ENCODE measurements at places on chromosomes 13 and 19. TPM values are rescaled to one million over a fixed set of nuclear protein-coding genes. Genes with fewer than 3 reads are reported as not detected.

Gene SLC39A3
- total RNA-seq = 37.0 TPM

Gene C19orf38
- total RNA-seq = 9.0 TPM

Gene PROSER3
- total RNA-seq = 32.2 TPM

DNA sequence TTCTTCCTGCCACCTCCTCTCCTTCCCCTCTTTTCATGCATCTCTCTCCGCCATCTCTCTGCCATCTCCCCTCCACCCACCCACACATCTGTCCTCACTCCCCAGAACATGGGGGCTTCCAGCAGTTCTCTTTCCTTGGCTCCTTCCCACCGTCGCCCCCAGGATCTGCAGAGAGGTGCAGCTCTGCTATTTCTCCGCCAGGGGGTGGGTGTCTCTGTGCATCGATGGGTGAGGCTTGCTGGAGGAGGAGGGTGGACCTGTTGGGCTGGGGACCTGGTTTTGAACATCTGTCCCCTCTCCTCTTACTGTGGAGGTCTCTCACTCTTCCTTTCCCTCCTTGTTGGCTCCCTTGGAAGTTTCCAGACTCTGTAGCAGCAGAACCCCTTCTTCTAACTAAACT lies 51.7 kb downstream of the MYH14 start:
- no peak overlapping the region for H3K27ac ChIP-seq
- H3K4me3 ChIP-seq = no peak overlapping the region
- H3K27me3 ChIP-seq = no peaks in the 10 kb centered on the region
- DNase-seq = no peak
- H3K4me1 ChIP-seq = no peaks in the 10 kb centered on the region

DNA sequence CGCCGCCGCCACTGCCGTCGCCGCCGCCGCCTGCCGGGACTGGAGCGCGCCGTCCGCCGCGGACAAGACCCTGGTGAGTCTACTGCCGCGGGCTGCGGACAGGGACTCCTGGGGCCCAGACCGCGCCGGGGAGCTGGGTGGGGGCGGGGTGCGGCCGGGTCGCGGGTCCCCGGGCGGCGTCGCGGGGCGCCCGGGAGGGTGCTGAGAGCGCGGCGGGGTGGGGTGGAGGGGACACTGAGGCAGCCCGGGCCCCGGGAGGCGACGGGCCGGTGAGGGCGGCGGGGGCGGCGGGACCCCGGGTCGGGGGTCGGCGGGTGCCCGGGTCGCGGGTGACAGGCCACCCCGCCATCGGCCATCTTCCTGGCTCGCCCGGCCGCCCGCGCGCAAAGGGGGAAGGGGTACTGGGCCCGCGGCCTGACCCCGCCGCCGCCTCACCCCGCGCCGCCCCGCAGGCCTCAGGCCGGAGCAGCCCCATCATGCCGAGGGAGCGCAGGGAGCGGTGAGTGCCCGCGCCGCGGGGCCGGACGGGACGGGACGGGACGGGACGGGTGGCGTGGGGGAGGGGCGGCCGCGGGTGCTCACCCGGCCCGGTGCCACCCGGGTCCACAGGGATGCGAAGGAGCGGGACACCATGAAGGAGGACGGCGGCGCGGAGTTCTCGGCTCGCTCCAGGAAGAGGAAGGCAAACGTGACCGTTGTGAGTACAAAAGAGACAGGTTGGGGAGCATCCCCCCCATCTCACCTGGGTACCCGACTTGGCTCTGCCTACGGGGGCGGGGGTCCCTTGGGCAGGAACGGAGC lies 489 bp downstream of the CCNE1 start:
- no peak overlapping the region for H3K27ac ChIP-seq
- no peak for DNase-seq
- peaks cover 8% of the 10 kb centered on the region for H3K4me1 ChIP-seq

DNA sequence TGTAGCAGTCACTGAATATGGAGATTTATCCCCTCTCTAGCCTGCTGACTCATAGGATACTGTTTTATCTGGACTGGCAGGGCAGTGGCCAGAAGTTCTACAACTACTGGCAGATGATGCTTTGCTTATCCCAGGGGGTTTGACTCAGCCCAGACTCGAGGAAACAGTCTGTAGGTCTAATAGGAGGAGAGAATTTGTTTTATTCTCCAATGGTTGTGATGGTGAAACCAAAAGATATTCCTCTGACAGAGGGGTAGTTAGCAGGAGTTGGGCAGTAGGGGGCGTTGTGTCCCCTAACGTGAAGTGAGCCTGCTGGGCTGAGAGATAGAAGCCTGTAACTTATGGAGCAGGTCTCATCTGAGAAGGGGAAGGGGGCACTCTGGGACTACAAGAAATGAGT lies 74.9 kb downstream of the WTIP start:
- no peaks in the 10 kb centered on the region for H3K36me3 ChIP-seq
- H3K4me1 ChIP-seq = no peaks in the 10 kb centered on the region
- no peak overlapping the region for H3K4me3 ChIP-seq
- peak; percentile 25 for DNase-seq
- H3K27ac ChIP-seq = no peak overlapping the region

GRCh38 chr13:70960841-70961443 lies 852.7 kb upstream of the KLHL1 start:
- no peaks in the 10 kb centered on the region for H3K36me3 ChIP-seq
- no peaks in the 10 kb centered on the region for H3K27me3 ChIP-seq
- no peak overlapping the region for H3K4me3 ChIP-seq
- peaks cover 6% of the 10 kb centered on the region for H3K4me1 ChIP-seq
- no peak overlapping the region for H3K27ac ChIP-seq

DNA sequence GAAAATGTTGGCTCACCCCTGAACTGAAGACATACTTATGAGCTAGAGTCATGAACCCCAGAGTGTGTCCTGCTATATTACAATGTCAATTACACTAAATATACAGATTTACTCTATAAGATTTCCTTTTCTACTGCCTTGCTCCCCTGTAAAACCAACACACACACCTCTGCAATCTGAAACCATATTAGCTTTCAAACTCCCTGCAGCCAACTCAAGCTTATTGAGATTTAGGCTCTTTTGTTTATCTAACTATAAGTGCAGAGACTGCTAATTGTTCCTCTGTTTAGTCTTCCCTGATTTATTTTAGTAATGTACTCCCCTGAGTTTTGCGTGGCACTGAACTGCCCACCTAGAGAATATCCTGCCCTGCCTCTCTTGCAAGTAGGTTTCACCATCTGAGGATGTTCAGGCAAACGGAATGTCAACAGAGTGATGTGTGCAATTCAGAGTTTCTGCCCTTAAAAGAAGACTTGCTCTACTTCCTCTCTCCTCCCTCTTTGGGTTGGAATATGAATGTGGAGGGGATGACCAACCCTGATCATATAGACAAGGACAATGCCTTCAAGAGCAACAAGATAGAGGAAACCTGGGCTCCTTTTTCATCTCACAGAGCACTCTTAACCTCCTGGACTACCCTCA lies 22.3 kb downstream of the FAM216B start:
- H3K27ac ChIP-seq = no peak overlapping the region
- no peaks in the 10 kb centered on the region for H3K27me3 ChIP-seq
- H3K4me1 ChIP-seq = no peaks in the 10 kb centered on the region

DNA sequence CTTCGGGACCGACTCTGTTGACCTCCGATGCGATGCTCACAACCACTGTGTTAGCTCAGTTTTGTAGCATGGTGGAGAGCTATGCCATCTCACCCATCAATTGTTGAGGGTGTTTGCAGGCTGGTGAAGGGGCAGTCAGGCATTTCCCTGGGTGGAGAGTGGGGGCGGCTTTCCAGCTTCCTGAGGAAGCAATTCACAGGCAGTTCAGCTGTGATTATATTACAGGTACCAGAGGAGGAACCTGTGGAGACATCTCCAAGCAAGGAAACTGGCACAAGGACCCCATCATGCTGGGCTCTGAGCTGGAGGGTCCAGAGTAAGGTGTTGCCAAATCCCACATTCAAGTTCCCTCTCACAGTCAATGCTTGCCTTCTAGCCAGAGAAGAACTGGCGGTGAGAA lies 166.0 kb upstream of the ZNF536 start:
- H3K4me3 ChIP-seq = no peak overlapping the region
- no peak for DNase-seq
- H3K36me3 ChIP-seq = no peaks in the 10 kb centered on the region
- no peaks in the 10 kb centered on the region for H3K4me1 ChIP-seq

DNA sequence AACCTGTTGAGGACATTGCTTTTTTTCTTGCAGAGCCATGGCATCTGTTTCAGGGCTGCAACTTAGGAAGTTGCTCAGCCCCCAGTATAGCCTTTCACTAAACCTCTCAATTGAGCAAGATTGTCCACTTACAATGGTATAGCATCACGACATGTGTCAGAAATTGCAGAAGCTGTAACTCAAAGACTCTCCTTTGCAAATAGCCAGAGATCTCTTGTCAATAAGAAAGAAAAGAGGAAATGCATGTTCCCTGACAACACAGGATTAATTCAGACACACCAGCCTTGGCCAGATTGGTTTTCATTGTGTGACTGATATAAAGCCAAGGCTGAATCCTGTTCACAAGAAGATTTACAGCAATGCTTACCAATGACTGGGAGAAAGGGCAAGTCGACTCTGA lies 38.7 kb upstream of the CYSLTR2 start:
- H3K27me3 ChIP-seq = no peaks in the 10 kb centered on the region
- no peak overlapping the region for H3K4me3 ChIP-seq
- H3K36me3 ChIP-seq = no peaks in the 10 kb centered on the region
- no peaks in the 10 kb centered on the region for H3K4me1 ChIP-seq
- no peak overlapping the region for H3K27ac ChIP-seq

DNA sequence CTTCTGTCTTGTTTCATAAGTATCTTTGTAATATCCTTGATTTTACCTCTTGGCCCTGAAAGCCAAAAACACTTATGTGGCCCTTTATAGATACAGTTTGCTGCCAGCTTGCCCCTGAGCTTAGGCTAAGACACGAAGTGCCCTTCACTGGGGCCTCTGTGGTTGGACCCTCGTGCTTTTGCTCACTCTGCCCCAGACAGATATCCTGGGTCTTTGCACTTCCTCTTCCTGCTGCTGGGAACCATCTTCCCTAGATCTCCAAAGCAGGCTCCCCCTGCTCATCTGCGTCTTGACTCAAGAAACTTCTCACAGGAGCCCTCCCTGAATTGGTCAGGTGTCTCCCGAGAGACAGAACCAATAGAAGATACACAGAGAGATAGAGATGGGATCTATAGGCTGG lies 2.0 kb upstream of the TNFSF14 start:
- no peak for DNase-seq
- no peaks in the 10 kb centered on the region for H3K36me3 ChIP-seq
- no peak overlapping the region for H3K27ac ChIP-seq
- H3K4me3 ChIP-seq = no peak overlapping the region
- no peaks in the 10 kb centered on the region for H3K4me1 ChIP-seq
- peaks cover 4% of the 10 kb centered on the region for H3K27me3 ChIP-seq

DNA sequence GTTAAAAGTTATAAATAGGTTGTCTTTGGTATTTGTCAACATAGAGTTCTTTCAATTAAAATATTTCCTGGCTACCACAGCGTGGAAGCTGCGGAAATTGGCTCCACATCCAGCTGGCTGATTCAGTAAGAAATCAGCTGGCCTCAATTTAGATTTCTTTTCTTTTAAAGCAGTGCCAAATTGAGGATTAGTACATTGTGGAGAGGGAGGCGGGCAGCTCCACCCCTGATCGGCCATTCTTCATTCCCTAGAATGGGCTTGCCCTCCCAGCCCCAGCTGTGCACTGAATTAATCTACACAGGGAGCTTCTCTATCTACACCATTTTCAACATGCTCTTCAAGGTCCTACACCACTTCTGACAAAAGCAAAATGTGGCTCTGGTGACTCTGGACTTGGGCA lies 624.8 kb downstream of the DACH1 start:
- no peak overlapping the region for H3K4me3 ChIP-seq
- H3K36me3 ChIP-seq = no peaks in the 10 kb centered on the region
- H3K4me1 ChIP-seq = peaks cover 3% of the 10 kb centered on the region
- DNase-seq = peak; percentile 92
- H3K27ac ChIP-seq = no peak overlapping the region

DNA sequence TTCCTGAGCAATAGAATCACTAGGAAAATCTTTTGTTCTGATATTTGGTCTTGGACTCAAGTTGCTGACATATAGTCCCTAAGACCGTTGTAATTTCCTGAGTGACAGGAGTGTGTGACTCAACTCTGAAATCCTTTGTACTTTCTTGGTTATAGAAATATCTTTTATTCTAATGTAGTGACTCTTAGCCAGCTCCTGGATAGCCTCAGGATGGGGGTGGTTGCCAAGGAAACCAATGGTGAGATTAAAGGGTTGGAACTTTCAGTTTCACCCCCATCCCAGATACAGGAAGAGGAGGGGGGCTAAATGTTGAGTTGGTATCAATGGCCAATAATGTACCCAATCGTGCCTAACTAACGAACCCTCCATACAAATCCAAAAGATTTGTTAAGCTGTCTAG lies 41.8 kb downstream of the MBD3L2B start:
- no peak overlapping the region for H3K27ac ChIP-seq
- H3K4me3 ChIP-seq = no peak overlapping the region
- H3K4me1 ChIP-seq = no peaks in the 10 kb centered on the region
- H3K27me3 ChIP-seq = no peaks in the 10 kb centered on the region
- H3K36me3 ChIP-seq = no peaks in the 10 kb centered on the region

DNA sequence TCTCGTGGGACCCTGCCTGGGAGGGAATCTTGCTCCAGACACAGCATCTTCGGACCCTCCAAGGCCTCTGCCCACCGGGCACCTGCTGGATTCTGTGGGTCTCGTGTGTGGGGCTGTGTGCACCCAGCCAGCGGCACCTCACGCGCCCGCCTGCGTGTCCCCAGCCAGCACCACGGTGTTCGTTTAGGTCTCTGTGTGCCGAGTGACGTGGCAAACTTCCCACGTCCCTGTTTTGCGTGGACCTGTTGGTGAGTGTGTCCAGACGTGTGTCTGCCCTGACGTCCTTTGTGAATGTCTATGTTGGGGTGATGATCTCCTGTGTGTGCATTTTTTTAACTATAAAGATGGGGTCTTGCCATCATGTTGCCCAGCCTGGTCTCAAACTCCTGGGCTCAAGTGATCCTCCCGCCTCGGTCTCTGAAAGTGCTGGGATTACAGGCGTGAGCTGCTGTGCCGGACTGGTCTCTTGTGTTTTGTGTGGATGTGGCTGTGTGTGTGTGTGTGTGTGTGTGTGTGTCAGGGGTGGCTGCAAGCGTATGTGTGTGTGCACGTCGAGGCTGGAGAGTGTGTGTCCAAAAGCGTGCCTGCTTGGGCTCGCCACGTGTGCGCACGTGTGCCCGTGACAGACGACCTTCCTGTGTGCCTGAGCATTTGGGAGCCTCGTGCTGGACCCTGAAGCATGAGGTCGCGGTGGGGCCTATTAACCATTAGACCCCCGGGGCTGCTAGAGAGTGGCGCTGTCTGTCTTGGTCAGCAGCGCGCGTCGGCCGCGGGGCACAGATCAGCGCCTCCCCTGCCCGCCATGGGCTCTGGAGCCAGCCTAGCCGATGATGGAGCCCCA lies 15.7 kb downstream of the ARID3A start:
- H3K4me3 ChIP-seq = no peak overlapping the region
- no peak for DNase-seq
- peaks cover 20% of the 10 kb centered on the region for H3K36me3 ChIP-seq
- H3K4me1 ChIP-seq = peaks cover 16% of the 10 kb centered on the region
